ENCODE measurements at places on chromosomes 2 and 18.

GRCh38 chr2:82340578-82341053 is 2036.1 kb upstream of the LRRTM1 start:
- no peak for ATAC-seq

DNA sequence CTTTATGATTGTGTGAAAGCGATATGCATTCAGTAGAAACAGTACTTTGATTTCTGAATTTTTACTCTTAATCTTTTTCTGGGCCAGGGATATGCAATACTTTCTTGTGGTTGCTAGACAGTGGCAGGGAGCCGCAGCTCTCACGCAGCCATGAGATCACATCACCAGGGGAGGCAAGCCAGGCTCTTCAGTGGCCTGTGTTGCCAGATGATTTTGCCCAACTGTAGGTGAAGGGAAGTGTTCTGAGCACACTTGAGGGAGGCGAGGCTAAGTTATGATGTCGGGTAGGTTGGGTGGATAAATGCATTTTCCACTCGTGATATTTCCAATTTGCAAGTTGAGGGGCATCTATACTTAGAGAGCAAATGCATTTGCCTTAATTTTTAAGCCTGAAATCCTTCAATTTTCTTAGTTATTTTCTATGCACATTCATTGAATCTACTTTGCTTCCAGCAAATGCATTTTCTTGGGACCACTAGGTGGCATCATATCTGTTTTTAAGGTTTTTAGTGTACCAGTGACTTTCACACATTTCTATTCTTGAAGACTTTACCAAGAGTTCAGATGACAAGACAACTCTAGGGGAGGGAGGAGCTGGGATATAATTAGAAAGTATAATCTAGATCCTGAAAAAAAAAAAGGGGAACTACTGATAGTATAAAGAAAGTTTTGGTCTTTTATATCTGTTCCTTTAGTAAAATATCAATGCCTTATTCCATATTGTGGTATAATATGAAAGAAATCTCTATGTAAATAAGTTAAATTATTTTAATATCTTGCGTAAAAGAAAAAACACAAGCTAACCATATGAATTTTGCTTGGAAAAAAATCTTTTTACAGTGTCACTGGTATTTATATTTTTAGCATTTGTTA is 643.3 kb downstream of the SOCS6 start:
- no peak for ATAC-seq

DNA sequence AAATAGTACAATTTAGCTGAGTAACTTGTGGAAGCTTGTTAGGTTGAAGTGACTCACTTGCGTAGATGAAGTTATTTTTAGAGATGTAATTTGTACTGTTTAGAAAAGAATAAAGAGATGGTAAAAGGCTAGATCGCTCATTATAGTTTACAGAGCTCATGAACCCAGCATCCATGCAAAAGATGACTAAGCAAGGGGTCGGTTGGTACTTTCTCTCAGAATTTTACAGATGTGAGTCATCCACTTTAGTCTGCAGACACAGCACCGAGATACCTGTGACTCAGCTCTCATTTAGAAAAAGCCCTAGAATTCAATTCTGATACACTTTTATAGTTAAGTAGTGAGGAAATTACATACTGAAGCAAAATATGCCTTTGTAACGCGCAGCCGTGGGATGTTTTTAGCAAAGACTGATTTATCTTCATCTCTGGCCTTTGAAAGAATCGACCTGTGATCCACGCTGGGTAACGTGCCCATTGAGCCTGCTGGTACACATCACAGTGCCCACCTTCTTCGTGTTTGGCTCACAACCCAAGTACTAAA is 116.5 kb upstream of the FOSL2 start:
- peak; percentile 98 for ATAC-seq

DNA sequence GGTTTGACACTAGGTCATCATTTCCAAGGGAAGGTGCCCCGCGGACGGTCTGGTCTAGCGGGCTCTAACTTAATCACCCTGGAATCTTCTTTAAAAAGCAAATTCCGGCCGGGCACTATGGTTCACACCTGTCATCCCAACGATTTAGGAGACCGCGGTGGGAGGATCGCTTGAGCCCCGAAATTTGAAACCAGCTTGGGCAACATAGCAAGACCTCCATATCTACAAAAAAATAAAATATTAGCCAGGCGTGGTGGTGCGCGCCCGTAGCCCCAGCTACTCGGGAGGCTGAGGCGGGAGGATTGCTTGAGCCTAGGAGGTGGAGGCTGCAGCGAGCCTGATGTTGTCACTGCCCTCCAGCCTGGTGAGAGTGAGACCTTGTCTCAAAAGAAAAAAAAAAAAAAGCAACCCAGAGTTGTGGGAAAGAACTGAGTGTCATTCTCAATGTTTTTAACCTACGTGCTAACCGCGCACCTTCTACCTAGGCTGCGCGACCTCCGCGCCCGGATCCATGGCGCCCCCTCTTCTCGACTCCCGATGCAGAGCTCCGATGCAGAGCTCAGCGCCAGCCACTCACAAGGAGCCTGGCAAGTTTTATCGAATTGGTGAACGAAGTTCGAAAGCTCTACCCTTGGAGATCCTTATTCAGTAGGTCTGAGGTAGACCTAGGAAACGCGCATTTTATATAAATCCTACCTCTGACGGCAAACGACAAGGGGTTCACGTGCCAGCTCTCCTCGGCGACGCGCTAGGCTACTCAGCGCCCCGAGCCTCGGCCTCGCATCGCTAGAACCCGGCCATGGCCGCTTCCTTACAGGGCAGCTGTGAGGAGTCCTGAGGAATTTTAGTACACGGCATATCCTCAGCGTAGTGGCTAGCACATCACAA is 888 bp upstream of the TWSG1 start:
- ATAC-seq: peak; percentile 25

DNA sequence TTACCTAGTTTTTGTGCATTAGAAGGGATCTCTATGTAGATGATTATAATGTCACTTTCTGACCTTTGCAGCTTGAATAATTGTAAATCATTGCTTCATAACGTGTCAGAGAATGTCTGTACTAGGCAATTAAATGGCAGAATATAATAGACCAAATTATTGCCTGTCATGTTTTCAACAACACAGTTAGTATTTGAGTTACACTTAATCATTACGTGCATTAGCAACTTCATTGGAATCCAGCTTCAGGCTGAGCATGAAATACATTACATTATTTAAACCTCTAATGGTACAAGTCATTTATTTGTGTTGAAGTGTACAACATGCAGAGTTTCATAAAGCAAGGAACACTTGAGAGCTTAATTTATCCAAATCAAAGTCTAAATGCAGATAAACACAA is 48.0 kb downstream of the ZNF407 start:
- no peak for ATAC-seq

GRCh38 chr2:201362396-201362795 is 5.3 kb upstream of the FLACC1 start:
- no peak for ATAC-seq

DNA sequence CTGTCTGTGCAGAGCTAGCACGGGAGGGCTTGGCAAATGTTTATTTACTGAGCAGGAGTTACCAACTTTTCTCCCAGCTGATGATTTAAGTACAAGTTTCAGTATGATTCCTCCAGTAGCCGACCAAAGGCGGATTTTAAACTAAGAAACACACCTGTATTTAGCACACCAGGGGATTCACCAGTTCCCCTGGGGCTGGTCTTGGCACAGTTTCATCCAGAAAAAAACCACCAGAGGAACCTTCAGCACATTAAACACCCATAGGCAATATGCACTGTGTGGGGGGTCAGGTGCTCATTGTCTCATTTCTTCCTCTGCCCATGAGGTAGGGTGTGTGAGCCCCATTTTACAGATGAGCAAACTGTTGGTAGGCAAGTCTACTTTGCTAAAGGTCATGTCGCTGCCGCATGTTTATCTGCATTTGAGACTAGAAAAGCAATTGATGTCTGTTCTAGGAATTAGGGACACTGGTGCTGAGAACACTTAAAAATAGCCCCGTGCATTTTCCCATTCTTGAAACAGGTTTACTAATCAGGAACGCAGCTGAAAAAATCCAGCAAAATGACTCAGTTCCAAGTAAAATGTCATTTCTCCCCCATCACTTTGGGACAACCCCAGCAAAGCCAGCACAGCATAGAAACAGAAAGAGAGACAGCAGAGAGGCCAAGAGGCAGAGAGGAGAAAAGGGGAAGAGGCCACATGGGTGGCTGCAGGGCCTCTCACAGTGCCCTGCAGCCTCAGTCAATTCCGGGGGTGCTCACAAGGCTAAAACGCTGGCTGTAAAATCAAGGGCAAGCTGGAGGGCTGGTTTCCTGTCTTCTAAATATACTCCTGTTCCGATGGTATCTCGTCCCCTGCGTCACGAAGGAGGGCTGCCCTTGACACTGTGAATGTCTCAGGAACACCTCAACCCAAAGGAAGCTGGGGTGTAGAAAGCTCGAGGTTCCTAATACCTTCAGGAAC is 166.8 kb upstream of the ID2 start:
- ATAC-seq: peak; percentile 81

DNA sequence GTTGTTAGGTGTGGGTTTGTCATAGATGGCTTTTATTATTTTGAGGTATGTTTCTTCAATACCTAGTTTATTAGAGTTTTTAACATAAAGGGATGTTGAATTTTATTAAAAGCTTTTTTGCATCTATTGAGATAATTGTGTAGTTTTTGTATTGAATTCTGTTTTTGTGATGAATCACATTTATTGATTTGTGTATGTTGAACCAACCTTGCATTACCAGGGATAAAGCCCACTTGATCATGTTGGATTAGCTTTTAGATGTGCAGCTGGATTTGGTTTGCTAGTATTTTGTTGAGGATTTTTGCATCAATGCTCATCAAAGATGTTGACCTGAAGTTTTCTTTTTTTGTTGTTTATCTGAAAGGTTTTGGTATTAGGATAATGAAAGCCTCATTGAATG is 328.2 kb downstream of the ADCYAP1 start:
- no peak for ATAC-seq

DNA sequence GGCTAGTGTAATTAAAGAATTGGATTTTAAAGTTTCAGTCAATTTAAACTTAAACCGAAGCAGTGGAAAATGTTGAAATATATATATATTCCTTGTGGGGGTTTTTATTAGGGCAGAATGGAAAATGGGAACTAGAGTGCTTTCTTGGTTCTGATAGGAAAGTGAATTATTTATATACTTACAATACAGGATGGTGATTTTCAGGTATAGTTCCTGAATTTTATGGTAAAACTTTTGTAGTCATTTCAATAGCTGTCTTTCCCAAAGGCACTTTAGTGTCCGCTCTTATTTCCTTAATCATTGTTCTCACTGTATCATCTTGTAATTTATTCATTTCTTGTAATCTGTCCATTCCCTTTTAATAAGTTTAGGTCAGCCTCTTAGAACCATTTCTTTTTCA is 1.9 kb downstream of the RPL37A start:
- no peak for ATAC-seq

GRCh38 chr2:192004188-192004963 is 157.5 kb upstream of the CAVIN2 start:
- ATAC-seq: no peak

DNA sequence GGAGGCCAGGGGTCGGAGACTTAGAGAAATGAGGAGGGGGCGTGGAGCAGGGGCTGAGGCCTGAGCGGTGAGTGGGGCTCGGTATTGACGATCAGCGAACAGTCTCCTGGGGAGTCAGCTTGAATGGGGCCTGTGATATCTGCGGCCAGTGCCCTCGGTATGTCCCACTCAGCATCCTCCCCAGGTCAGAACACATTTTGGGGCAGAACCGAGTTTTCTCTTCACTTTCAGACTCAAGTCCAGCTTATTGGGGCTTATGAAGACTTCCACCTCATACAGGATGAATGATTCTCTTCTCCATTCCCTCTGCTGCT is 82.6 kb downstream of the RRM2 start:
- no peak for ATAC-seq

Data from activated CD4-positive, CD25-positive, alpha-beta regulatory T cell treated with anti-CD3 and anti-CD28 coated beads, Interleukin-2, amount 50 U/mL, for 24 hours (primary cell).